ENCODE measurements at places on chromosomes 11 and 22.

DNA sequence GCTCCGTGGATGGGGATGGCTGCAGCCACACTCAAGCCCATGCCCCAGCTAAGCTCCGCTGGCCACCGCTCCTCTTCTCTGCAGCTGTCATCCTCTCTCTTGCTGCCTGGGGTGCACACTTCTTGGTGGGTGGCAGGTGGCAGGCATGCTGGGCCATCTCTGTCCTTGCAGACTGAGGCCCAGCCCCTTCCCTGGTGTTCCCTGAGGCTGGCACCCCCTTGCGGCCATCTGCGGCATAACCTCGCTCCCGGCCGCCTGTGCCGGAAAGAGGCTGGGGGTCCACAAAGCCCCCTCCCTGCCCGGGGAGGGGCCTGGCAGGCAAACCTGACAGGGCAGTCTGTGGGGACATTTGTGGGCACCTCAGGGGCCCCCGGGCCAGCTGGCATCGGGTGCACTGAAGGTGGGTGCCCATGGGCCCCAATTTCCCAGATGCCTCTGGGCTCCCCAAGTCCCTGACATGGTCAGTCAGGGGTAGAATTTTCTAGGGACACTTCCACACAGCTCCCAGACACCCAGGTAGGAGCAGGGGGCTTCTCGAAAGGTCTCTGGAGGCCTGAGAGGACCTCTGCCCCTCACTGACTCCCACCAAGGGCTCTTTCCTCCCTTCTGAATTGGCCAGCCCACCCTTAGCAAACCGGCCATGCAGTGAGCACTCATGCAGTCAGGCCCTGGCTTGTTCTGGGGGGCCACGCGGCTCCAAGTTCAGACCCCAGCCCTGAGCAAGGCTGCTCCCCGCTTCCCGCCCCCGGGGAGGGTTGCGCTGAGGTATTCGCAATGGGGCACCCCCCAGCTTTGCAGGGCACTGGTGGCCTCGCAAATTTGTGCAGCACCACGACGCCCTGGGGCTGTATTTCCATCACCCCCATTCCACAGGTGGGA, 23.5 kb upstream of the TH start:
- DNase-seq: peak; percentile 57

DNA sequence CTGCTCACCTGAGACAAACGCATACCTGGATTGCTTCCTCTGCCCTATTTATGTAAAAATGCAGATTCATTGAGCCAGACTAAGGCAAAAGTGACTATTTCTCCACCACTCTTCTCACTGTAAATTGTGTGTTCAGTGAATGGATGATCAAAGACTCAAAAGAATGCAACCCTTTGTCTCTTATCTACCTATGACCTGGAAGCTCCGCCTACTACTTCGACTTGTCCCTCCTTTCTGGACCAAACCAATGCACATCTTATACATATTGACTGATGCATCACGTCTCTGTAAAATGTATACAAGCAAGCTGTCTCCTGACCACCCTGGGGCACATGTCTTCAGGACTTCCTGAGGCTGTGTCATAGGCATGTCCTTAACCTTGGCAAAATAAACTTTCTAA, 418.0 kb upstream of the SYN3 start:
- no peak for DNase-seq

- DNase-seq: peak; percentile 30
These were observed 12.0 kb downstream of the PPIL2 start for GRCh38 chr22:21677606-21678443.

- DNase-seq: peak; percentile 23
These were observed 90.0 kb downstream of the PRMT3 start for GRCh38 chr11:20477418-20478090.

DNA sequence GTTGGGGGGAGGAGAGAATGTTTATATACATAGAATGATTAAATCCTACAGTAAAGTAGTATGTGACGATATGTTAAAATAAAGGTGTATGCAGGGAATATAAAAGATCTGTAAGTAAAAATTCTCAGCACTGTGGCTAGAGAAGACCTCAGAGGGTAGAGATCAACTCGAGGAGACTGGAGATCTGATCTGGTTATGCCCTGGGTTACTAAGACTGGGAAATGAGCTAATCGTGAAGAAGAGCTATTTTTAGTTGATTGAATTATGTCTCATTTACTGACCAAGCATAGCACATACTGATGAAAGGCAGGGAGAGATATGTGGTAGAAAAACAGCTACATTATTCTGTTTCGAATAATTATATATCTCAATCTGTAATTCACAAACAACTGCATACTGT, 42.8 kb upstream of the ALKBH3 start:
- no peak for DNase-seq

DNA sequence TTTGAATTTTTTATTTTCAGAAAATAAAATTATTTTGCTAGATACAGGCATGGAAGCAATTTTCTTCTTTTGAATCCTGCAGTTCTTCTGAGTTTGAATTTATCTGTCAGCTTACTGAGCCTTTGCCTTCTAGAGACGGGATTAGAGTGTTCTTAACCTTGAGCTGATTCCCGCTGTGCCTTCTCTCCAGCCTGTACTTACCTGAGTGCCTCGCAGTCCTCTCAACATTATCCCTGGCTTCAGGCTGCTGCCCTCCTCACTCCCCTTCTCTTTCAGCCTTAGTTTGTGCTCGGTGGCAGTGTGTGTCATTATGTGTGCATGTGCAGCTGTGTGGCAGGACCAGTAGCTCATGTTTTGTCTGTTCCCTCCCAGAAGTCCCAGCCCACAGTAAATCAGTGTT, 24.3 kb downstream of the OSBP2 start:
- peak; percentile 30 for DNase-seq

- DNase-seq: no peak
These were observed 14.5 kb downstream of the LRRC32 start for GRCh38 chr11:76656050-76656531.

- DNase-seq: peak; percentile 64
These were observed 10.4 kb upstream of the SREBF2 start for GRCh38 chr22:41822317-41823057.

- DNase-seq: peak; percentile 70
These were observed 18.2 kb downstream of the ADM start for GRCh38 chr11:10322830-10323792.

DNA sequence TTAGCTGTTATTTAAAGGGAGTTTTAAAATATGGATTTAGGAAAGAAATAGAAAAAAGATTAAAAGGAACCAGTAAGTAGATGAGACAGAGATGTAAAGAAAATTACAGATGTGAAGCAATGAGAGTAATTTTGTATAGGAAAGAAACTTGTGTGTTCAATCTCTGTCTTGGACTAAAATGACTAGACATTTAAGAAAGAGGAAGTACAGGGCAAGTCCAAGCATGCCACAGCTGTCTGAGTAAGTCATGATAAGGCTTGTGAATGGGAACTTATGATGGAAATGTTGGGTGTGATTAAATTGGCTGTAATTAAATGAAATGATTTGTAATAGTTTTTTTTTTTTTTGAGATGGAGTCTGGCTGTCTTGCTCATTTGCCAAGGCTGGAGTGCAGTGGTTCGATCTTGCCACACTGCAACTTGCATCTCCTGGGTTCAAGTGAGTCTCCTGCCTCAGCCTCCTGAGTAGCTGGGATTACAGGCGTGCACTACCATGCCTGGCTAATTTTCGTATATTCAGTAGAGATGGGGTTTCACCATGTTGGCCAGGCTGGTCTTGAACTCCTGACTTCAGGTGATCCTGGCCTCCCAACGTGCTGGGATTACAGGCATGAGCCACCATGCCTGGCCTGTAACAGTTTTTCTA, 5.9 kb upstream of the ACY3 start:
- no peak for DNase-seq

DNA sequence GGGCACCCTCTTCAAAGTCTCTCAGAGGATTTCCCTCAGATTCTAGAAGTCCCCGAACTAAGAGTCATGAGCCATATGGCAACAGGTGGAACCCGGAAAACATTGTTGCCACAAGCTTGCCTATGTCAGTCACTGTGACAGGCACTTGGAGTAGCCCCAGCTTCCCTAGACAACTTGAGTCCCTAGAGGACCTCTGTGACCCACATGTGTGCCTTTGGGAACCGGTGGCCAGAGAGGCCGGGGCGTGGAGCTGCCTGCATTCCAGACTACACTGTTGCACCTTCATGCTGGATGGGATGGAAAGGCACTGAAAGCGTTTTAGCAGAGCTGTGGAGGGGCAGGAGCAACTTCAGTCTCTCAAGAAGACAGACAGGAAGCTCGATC, 12.1 kb downstream of the SLC37A2 start:
- DNase-seq: no peak

GRCh38 chr11:48047616-48048015, 67.3 kb downstream of the PTPRJ start:
- DNase-seq: no peak

Measured in NCI-H82 (cell line).